Stimulated activated CD8-positive, alpha-beta memory T cell treated with anti-CD3 and anti-CD28 coated beads, Interleukin-2, amount 100 ng/mL, for 48 hours (primary cell): ENCODE measurements at places on chromosomes 2 and 18.

- DNase-seq, result no peak
Measured at GRCh38 chr2:206614811-206615210, 27.5 kb upstream of the FAM237A start.

DNA sequence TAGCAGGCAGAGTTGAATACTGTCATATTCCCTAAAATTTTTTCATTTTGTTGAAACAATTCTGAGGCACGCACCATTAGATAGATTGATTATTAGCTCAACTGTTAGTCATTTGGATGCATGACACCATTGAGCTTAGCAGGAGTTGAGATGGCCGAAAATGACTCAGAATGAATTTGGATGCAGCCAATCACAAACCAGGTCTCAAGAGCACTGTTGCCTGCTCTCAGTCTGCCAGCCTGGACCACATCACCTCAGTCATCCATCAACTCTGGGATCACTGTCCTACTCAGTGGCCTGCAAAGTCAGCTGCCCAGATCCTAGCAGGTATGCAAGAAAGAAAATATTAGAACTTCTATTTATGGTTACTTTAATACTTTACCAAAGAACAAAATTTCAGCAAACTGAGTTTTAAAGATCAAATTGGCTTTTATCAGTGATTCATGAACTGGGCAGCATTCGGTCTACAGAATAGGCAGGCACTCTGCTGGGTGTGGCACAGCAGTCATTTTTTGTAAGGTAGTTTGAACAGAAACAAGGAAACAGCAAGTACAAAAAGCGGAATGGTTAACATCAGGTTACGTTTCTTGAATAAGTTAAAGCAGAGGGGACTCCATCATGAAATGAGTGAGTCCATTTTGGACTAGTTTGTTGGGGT, 152.7 kb upstream of the ARHGAP28 start:
- no peak for DNase-seq

DNA sequence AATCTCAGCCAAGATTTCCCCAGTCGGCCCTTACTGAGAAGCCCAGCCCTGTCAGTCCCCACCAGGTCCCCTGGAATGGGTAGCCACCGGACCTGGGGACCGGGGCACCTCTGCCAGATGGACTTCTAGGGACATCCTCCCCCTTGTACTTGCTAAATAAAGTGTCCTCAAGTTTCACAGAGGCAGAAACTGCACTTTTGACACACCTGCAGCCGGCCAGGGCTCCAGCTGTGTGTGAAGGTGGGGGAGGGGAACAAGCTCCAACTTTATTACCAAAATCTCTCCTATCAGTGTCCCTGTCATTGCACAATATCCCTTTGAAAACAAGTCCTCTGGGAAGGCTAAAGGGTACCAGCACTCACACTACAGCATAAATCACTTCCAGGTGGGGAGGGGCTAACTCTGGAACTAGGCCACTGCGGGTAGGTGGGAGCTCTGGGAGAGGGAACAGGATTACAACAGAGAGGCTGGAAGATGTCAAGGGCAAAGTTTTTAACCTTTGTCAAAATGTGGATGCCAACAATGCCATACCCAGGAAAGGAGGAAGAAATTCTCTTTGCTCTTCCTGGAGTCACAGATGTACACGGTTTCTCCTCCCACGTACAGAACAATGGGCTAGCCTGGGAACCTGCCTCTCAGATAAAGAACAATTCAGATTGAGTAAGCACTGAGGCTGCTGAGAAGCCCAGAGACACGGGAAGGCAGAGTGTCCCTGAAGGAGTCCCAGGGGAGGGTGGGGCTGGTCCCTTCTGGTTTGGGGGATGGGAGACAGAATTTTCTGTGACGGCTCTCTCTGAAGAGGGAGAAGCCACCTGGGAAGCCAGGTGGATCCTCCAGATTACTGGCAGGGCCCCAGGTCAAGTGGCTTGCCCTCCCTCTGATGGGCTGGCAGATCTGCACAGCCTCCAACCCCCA, 11.0 kb downstream of the SDC1 start:
- no peak for DNase-seq

DNA sequence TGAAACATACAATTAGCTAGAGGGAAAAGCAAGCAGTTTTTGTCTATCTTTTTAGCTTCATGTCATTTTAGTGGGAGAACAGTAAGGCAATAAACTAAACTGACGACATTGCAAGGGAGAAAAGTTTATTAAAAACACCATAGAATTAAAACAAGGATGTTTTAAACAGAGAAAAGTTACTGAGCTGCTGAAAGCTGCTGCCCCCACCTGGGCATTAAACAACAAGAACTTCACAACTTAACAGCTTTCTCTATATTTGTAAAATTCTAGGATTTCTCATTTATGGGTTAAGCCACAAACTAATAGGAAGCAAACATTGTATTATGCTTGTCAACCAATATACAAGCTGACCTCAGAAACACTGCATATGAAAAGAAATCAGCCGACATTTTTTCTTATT, 289.2 kb downstream of the ERBB4 start:
- DNase-seq, result no peak
